ENCODE measurements at places on chromosomes 1 and 21. TPM values are rescaled to one million over a fixed set of nuclear protein-coding genes. Genes with fewer than 3 reads are reported as not detected.

GRCh38 chr1:212147581-212148033 is 112.1 kb downstream of the DTL start:
- no peaks in the 10 kb centered on the region for H3K4me1 ChIP-seq
- no peaks in the 10 kb centered on the region for H3K36me3 ChIP-seq
- no peak overlapping the region for H3K4me3 ChIP-seq

- no peak overlapping the region for H3K4me3 ChIP-seq
- H3K36me3 ChIP-seq = peaks cover 5% of the 10 kb centered on the region
- DNase-seq = no peak
These were observed 64.7 kb downstream of the VPS26C start for GRCh38 chr21:37202221-37203110.

Gene DTL
- polyA plus RNA-seq = 8.7 TPM

DNA sequence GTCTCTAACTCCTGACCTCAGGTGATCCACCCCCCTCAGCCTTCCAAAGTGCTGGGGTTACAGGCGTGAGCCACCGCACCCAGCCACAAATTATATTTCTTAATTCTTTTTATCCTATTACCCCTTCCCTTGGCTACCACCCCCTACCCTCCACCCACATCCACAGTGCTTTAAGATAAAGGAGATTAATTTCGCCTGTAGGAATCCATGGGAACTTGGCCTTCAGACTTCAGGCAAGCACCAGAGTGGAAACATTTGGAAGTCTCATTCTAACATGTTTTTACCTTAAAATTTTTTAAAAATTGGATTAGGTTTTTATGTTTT is 10.4 kb downstream of the CNST start:
- no peaks in the 10 kb centered on the region for H3K27me3 ChIP-seq
- no peak overlapping the region for H3K4me3 ChIP-seq
- no peak for DNase-seq

DNA sequence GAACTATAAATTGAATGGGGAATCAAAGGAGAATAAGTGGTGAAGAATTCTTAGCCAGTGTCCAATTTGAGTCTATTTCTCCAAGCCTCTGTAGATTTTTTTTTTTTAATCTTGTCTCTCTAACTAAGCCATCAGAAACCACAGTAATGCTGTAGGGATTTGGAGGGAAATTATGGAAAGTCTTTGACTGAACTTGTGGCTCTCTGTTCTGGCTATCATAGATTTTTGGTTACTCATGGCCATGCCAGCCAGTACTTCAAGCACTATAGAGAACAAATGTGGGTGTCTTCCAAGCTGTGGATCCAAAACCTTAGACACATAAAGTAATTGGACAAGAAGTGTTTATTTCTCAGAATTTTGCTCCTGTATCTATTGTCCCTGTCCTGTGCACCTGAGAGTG is 147.9 kb downstream of the LRRC40 start:
- H3K4me1 ChIP-seq = no peaks in the 10 kb centered on the region
- H3K4me3 ChIP-seq = no peak overlapping the region

Gene NRIP1
- polyA plus RNA-seq = 17.8 TPM

Gene CLDN17
- polyA plus RNA-seq = not detected

Gene MAN1C1
- 51.4 TPM for polyA plus RNA-seq

DNA sequence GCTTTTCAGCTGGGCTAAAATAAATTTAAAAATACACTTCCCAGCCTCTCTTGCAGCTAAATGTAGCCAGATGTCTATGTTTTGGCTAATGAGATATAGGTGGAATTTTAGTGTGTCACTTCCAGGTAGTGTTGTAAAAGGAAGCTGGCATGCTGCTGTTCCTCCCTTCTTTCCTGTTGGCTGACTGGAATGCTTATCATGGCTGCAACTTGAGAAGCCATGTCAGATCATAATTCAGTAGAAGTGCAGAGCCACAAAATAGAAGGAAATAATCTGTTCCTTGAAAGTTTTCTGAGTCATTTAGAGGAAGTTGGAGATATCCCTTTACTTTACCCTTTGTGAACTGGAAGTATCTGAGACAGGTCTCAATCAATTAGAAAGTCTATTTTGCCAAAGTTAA is 10.9 kb upstream of the RBM15 start:
- H3K4me3 ChIP-seq = no peak overlapping the region
- no peaks in the 10 kb centered on the region for H3K27me3 ChIP-seq
- peak; percentile 36 for DNase-seq
- no peaks in the 10 kb centered on the region for H3K4me1 ChIP-seq
- no peaks in the 10 kb centered on the region for H3K36me3 ChIP-seq
